Adrenal gland (tissue), 19 donors: ENCODE measurements at places on chromosomes 7 and 10. TPM values are rescaled to one million over a fixed set of nuclear protein-coding genes. Genes with fewer than 3 reads are reported as not detected.

DNA sequence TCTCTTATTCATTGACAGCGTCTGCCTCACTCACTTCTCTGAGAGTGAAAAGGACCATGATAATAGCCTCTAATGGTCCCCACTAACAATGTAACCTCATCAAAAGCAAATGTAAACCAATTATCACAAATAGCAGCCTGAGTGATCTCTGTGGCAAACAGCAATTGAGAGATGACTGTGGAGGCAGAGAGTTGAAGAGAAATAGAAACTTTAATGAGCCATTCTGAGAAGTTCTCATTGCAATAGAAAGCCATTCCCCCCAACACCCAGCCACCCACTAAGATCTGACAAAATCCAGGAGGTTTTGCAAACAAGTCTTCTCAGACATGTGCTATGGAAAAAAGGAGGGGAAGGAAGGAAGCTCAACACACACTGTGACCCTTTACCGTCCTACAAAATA is 44.2 kb upstream of the RNF148 start:
- no peak for DNase-seq
- no peak overlapping the region for H3K4me3 ChIP-seq
- no peaks in the 10 kb centered on the region for H3K36me3 ChIP-seq

DNA sequence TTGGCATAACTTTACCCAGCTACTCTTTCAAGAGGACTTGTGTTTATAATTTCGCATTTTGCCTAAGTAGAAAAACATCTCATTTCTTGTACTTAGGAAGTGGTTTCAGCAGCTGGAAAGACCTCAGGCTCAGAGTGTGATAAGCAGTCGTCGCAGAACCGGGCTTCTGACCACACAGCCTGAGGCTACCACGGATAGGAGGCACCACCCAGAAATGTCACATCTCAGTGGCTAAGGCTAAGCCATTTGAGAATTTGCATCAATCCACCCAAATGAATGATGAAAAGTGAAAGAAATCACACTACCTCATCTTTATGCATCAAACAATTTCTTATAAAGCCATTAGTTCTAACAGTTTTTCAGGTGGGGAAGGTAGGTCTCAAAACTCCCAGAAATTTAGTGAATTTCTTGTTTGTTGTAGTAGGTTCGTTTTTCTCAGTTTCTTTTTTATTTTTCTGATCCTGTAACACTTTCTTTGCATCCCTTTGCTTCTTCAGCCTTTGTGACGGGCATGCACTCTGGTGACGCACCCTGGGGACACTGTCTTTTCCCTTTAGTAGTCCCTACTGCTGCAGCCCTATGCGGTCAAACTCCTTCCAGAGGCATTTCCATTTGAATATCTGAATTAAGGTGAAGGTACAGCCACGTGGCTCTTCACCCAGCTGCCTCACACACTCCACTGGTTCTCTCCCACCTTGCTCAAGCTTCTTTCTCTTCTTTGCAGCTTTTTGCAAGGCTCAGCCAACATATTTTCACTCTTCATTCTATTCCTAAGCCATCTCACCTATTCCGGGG is 68.5 kb downstream of the MAP3K8 start:
- H3K27me3 ChIP-seq: no peaks in the 10 kb centered on the region
- H3K27ac ChIP-seq: no peak overlapping the region
- no peaks in the 10 kb centered on the region for H3K36me3 ChIP-seq
- H3K4me1 ChIP-seq: no peaks in the 10 kb centered on the region
- no peak overlapping the region for H3K4me3 ChIP-seq

GRCh38 chr10:14758994-14759664 is 15.6 kb downstream of the FAM107B start:
- H3K27ac ChIP-seq: no peak overlapping the region
- no peaks in the 10 kb centered on the region for H3K4me1 ChIP-seq
- H3K36me3 ChIP-seq: no peaks in the 10 kb centered on the region
- no peaks in the 10 kb centered on the region for H3K27me3 ChIP-seq

- H3K4me1 ChIP-seq: no peaks in the 10 kb centered on the region
- no peak overlapping the region for H3K4me3 ChIP-seq
- DNase-seq: no peak
- no peaks in the 10 kb centered on the region for H3K27me3 ChIP-seq
- no peak overlapping the region for H3K27ac ChIP-seq
Observed at GRCh38 chr10:123496996-123497660, 169.0 kb upstream of the GPR26 start.

- no peaks in the 10 kb centered on the region for H3K27me3 ChIP-seq
- DNase-seq: no peak
- no peaks in the 10 kb centered on the region for H3K4me1 ChIP-seq
- no peak overlapping the region for H3K4me3 ChIP-seq
- no peaks in the 10 kb centered on the region for H3K36me3 ChIP-seq
Observed at GRCh38 chr10:33893506-33893905, 559.0 kb upstream of the NRP1 start.

DNA sequence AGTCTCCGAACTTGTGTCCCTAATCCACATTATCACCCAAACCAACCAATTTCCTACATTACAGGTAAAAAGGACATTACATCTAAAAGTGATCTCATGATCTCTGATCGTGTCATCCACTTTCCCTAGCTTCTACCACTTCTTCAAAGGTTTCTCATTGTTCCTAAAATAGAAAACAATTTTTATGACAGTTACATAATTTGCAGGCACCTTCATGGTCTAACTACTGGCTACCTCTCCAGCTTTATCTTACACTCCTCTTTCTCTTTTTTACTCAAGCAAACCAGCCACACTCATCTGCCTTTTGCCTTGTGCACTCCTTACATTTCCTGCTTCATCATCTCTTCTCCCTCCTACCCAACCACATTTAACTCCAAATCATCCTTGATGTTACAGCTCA is 886.7 kb upstream of the SORCS1 start:
- H3K27me3 ChIP-seq: no peaks in the 10 kb centered on the region
- H3K36me3 ChIP-seq: no peaks in the 10 kb centered on the region
- no peak for DNase-seq
- no peak overlapping the region for H3K27ac ChIP-seq
- no peak overlapping the region for H3K4me3 ChIP-seq

DNA sequence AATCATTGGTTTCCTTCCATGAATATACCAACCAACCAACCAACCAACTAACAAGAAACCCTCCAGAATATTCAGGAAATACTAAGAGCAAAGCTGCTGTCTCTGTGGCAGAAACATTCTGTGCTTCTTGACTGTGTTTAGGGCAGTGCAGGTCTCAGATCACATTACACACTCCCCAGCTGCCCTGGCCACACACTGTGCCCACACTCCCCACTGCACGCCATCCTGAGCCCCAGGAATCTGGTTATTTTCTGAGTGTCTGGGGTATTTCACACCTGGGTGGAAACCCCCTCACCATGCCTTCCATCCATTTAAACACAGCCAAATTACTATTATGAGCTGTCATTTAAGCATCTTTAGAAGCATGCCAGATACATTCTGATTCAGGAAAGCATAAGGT is 183.7 kb upstream of the ANK3 start:
- peaks cover 6% of the 10 kb centered on the region for H3K4me1 ChIP-seq
- no peaks in the 10 kb centered on the region for H3K36me3 ChIP-seq
- no peak for DNase-seq
- H3K27ac ChIP-seq: no peak overlapping the region

- H3K4me3 ChIP-seq: no peak overlapping the region
- no peaks in the 10 kb centered on the region for H3K4me1 ChIP-seq
- DNase-seq: no peak
- H3K27me3 ChIP-seq: peaks cover 12% of the 10 kb centered on the region
- no peaks in the 10 kb centered on the region for H3K36me3 ChIP-seq
- no peak overlapping the region for H3K27ac ChIP-seq
Observed at GRCh38 chr10:22305721-22306120, 10.5 kb upstream of the COMMD3 start.

GRCh38 chr10:14918964-14919363 is 34.9 kb downstream of the DCLRE1C start:
- H3K36me3 ChIP-seq: no peaks in the 10 kb centered on the region
- no peak overlapping the region for H3K4me3 ChIP-seq
- DNase-seq: no peak
- H3K27ac ChIP-seq: no peak overlapping the region
- H3K27me3 ChIP-seq: no peaks in the 10 kb centered on the region
- peaks cover 6% of the 10 kb centered on the region for H3K4me1 ChIP-seq

DNA sequence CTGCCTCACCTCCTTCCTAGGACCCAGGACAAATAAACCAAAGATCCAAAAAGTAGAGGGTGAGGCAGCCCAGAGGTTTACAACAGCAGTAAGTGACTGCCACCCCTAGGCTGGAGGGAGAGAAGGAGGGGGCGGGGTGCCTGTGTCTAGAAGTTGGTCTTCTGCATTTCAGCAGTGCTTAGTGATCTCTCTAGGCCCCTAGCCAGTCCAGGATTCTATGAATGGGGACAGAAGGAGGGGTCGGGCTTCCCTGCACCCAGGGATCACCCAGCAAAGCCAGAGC is 62.8 kb upstream of the KDM7A start:
- H3K27ac ChIP-seq: no peak overlapping the region
- no peaks in the 10 kb centered on the region for H3K4me1 ChIP-seq

GRCh38 chr10:110840225-110840922 is 31.4 kb upstream of the PDCD4 start:
- no peak overlapping the region for H3K27ac ChIP-seq
- H3K36me3 ChIP-seq: no peaks in the 10 kb centered on the region
- DNase-seq: no peak
- H3K4me3 ChIP-seq: no peak overlapping the region
- no peaks in the 10 kb centered on the region for H3K27me3 ChIP-seq
- H3K4me1 ChIP-seq: peaks cover 12% of the 10 kb centered on the region

- H3K27me3 ChIP-seq: no peaks in the 10 kb centered on the region
- no peak overlapping the region for H3K27ac ChIP-seq
- H3K4me1 ChIP-seq: no peaks in the 10 kb centered on the region
- H3K36me3 ChIP-seq: no peaks in the 10 kb centered on the region
Observed at GRCh38 chr10:130761032-130761575, 550.4 kb downstream of the TCERG1L start.

- H3K36me3 ChIP-seq: no peaks in the 10 kb centered on the region
- no peak for DNase-seq
Observed at GRCh38 chr10:2543142-2543886, 524.0 kb upstream of the PFKP start.

GRCh38 chr10:20614911-20615310 is 282.2 kb downstream of the NEBL start:
- no peak overlapping the region for H3K4me3 ChIP-seq
- no peak overlapping the region for H3K27ac ChIP-seq
- no peaks in the 10 kb centered on the region for H3K36me3 ChIP-seq
- H3K4me1 ChIP-seq: no peaks in the 10 kb centered on the region
- no peaks in the 10 kb centered on the region for H3K27me3 ChIP-seq
- DNase-seq: no peak

- H3K27me3 ChIP-seq: no peaks in the 10 kb centered on the region
- no peaks in the 10 kb centered on the region for H3K36me3 ChIP-seq
- H3K27ac ChIP-seq: no peak overlapping the region
- H3K4me1 ChIP-seq: no peaks in the 10 kb centered on the region
- no peak for DNase-seq
- no peak overlapping the region for H3K4me3 ChIP-seq
Observed at GRCh38 chr7:11456574-11456973, 375.4 kb downstream of the THSD7A start.

DNA sequence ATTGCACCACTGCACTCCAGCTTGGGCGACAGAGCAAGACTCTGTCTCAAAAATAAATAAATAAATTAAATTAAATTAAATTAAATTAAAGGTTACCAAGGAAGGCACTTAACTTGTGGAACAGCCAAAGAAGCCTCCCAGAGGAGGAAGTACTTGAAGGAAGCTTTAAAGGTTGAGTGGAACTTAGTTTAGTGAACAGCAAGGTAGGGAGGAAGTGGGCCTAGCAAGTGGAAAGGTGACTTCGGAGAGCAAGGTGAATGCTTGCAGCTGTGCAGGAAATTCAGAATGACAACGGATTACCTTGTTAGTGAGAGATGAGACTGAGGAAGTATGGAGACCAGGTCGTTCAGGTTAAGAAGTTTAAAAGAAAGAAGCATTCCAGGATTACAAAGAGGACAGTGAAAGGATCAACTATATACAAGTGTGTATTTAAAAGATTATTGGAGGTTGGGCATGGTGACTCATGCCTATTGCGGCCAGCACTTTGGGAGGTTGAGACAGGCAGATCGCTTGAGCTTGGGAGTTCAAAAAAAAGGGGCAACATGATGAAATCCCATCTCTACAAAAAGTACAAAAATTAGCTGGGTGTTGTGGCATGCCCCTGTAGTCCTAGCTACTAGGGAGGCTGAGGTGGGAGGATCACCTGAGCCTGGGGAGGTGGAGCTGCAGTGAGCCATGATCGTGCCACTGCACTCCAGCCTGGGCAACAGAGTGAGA is 12.8 kb upstream of the RPEL1 start:
- no peak overlapping the region for H3K27ac ChIP-seq
- H3K36me3 ChIP-seq: no peaks in the 10 kb centered on the region

DNA sequence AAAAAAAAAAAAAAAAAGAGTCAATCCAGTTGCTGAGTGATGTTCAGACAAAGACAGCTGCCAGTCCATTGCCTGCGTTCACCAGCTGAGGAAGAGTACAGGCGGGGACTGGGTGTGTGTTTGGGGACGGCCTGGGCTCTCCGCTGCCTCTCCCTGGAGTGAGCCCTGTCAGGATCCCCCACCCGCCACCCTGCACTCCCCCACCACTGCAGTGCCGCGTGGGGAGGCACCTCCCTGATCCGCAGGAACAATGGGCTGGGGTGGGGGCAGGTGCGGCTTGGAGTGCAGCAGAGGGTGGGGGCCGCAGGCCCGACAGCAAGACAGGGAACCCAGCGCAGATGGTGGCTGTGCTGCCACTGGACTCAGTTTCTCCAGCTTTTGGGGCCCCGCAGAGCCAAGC is 1.4 kb downstream of the HSPA12A start:
- no peak overlapping the region for H3K4me3 ChIP-seq
- peaks cover 11% of the 10 kb centered on the region for H3K4me1 ChIP-seq
- no peaks in the 10 kb centered on the region for H3K36me3 ChIP-seq
- H3K27me3 ChIP-seq: no peaks in the 10 kb centered on the region

DNA sequence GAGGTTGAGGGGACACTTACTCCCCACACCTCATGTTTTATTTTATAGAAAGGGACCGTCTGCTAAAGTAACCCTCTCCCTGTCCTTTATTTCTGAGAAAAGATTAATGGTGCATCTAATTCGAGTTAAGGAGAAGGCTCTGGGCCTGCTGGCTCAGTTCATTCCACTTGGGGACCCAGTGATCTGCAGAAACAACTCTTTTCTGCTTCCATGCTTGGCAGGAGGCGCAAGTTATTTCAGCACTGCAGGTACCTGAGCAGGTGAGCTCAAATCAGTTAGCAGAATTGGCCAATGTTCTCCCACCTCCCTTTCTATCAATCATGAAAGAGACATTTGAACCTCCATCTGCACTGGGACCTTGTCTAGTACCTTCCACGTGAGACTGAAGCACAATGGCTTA is 396.1 kb downstream of the SFMBT2 start:
- no peaks in the 10 kb centered on the region for H3K27me3 ChIP-seq
- H3K27ac ChIP-seq: no peak overlapping the region
- H3K4me1 ChIP-seq: no peaks in the 10 kb centered on the region

- H3K4me3 ChIP-seq: no peak overlapping the region
- H3K36me3 ChIP-seq: no peaks in the 10 kb centered on the region
- no peak for DNase-seq
- H3K27me3 ChIP-seq: no peaks in the 10 kb centered on the region
- H3K27ac ChIP-seq: no peak overlapping the region
Observed at GRCh38 chr7:26912338-26912737, 47.9 kb upstream of the SKAP2 start.

- no peaks in the 10 kb centered on the region for H3K36me3 ChIP-seq
- H3K27ac ChIP-seq: peak overlapping the region; percentile 73
- H3K4me3 ChIP-seq: no peak overlapping the region
- no peaks in the 10 kb centered on the region for H3K27me3 ChIP-seq
Observed at GRCh38 chr7:37944737-37945054, 24.3 kb downstream of the EPDR1 start.

GRCh38 chr7:140304191-140304799 is 94.0 kb downstream of the SLC37A3 start:
- no peak for DNase-seq
- no peak overlapping the region for H3K27ac ChIP-seq
- no peaks in the 10 kb centered on the region for H3K36me3 ChIP-seq
- H3K4me3 ChIP-seq: no peak overlapping the region
- no peaks in the 10 kb centered on the region for H3K27me3 ChIP-seq
- no peaks in the 10 kb centered on the region for H3K4me1 ChIP-seq

PRPS1L1 gene
- not detected for total RNA-seq

GRM3 gene
- total RNA-seq: 2.6 TPM

CTTNBP2 gene
- total RNA-seq: 4.5 TPM

ZNF398 gene
- 15.2 TPM for total RNA-seq
